ENCODE measurements at places on chromosomes 2 and 18.
A peak's percentile ranks its signal among the peaks of the same experiment; 100 is the strongest.

GRCh38 chr2:159064446-159065301 lies 96.2 kb downstream of the TANC1 start:
- H3K27me3 ChIP-seq, result no peaks in the 10 kb centered on the region
- no peak for DNase-seq
- H3K4me3 ChIP-seq, result no peak overlapping the region
- H3K4me1 ChIP-seq, result peaks cover 20% of the 10 kb centered on the region
- no peaks in the 10 kb centered on the region for H3K36me3 ChIP-seq
- no peak overlapping the region for H3K27ac ChIP-seq

GRCh38 chr2:9093324-9093723 lies 89.8 kb upstream of the MBOAT2 start:
- H3K27me3 ChIP-seq, result no peaks in the 10 kb centered on the region
- no peak overlapping the region for H3K4me3 ChIP-seq
- H3K36me3 ChIP-seq, result no peaks in the 10 kb centered on the region

DNA sequence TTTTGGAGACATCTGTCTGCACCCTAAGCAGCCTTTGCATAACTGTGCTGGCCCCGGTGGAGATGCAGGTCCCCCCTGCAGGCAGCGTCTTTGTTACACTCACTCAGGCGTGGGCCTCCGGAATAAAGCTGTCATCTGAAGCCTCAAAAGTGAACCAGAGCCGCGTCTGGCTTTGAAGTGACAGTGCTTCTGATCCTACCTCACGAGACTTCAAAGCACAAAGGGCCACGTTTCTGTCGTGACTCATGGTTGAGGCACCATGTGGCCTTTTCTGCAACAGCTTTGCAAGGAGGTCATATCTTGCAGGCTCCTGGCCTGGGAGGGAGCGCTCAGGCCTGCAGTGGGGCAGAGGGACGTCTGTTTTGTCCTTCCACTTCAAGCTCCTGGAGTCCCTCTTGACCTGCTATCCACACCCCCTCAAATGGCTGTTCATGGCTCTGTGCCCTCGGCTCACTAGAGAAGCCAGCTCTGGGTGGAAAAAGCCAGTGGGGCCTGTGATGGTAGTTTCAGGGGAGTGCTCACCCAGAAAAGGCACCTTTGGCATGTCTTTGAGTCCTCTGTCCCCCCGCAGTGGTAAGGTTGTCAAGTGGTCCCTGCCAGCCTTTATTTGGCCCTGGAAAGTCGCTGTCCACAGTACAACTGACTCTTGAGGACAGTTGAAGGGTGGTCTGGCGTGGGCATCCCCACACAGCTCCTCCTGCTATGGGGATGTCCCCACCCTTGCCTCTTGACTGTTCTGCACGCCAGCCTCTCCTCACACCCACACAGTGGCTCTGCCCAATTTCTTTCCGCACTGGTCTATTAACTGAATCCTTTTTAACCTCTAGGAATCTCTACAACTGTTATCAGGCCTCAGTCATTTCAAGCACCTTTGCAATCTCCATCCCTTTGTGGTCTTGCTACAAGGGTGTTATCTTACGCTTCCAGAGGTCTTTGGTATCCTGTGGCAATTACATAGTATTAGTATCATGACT lies 19.3 kb downstream of the GPR55 start:
- no peaks in the 10 kb centered on the region for H3K27me3 ChIP-seq
- H3K36me3 ChIP-seq, result no peaks in the 10 kb centered on the region
- no peak overlapping the region for H3K4me3 ChIP-seq
- H3K27ac ChIP-seq, result no peak overlapping the region

- H3K36me3 ChIP-seq, result no peaks in the 10 kb centered on the region
- H3K4me3 ChIP-seq, result no peak overlapping the region
These were observed 121.5 kb upstream of the NABP1 start for GRCh38 chr2:191556463-191556862.

- no peak overlapping the region for H3K4me3 ChIP-seq
- H3K36me3 ChIP-seq, result no peaks in the 10 kb centered on the region
- H3K27me3 ChIP-seq, result no peaks in the 10 kb centered on the region
- H3K4me1 ChIP-seq, result no peaks in the 10 kb centered on the region
- no peak for DNase-seq
These were observed 155.0 kb upstream of the SLC8A1 start for GRCh38 chr2:40606862-40607261.

DNA sequence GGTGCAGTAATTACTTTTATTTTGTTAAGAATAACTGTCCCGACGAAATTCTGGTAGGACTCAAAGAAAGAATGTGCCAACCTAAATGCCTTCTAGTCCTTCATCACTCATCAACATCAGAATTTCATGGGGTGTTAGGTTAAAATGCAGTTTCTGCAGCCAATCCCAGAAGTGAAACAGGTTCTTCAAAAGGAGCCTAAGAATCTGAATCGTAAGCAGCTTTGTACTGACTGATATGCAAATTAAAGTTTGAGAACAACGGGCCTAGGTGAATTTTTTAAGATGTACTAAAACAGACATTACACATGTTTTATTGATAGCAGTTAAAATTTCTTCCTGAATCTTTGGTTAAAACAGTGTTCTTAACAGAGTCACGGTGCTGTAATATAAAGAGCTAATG lies 140.3 kb upstream of the ZC3H15 start:
- H3K4me3 ChIP-seq, result no peak overlapping the region
- H3K4me1 ChIP-seq, result no peaks in the 10 kb centered on the region
- no peak overlapping the region for H3K27ac ChIP-seq
- no peak for DNase-seq
- peaks cover 3% of the 10 kb centered on the region for H3K36me3 ChIP-seq

- no peaks in the 10 kb centered on the region for H3K27me3 ChIP-seq
- no peak for DNase-seq
- H3K27ac ChIP-seq, result peak overlapping the region; percentile 19
- peaks cover 16% of the 10 kb centered on the region for H3K4me1 ChIP-seq
These were observed 103.8 kb downstream of the EPHA4 start for GRCh38 chr2:221468317-221468716.

- no peak for DNase-seq
- H3K27me3 ChIP-seq, result no peaks in the 10 kb centered on the region
- no peak overlapping the region for H3K4me3 ChIP-seq
- no peaks in the 10 kb centered on the region for H3K36me3 ChIP-seq
These were observed 7.3 kb upstream of the ZAP70 start for GRCh38 chr2:97706112-97706511.

- H3K4me3 ChIP-seq, result no peak overlapping the region
- DNase-seq, result no peak
- no peaks in the 10 kb centered on the region for H3K36me3 ChIP-seq
These were observed 13.8 kb downstream of the NRXN1 start for GRCh38 chr2:51018145-51018544.

- no peaks in the 10 kb centered on the region for H3K36me3 ChIP-seq
- H3K27me3 ChIP-seq, result no peaks in the 10 kb centered on the region
- no peaks in the 10 kb centered on the region for H3K4me1 ChIP-seq
- no peak overlapping the region for H3K4me3 ChIP-seq
- no peak for DNase-seq
- H3K27ac ChIP-seq, result no peak overlapping the region
These were observed 415.9 kb downstream of the NBAS start for GRCh38 chr2:15145046-15145817.

DNA sequence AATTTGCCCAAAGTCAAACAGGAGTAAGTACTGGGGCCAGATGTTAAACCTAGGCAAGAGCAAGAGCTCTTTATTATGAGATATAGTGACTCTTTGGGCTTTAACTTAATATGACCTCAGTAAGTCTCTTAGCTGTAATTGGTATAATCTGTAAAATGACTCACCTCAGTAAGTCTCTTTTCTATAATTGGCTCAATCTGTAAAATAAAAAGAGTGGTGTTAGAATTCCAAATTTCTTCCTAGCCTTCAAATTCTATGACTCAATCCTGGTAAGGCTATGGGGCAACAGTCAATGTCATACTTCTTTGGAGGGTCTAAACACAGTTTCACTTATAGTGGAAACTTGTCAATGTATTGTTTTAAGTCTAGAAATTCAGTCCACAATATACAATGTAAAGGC lies 1608.9 kb upstream of the PIK3C3 start:
- H3K36me3 ChIP-seq, result no peaks in the 10 kb centered on the region
- H3K4me3 ChIP-seq, result no peak overlapping the region
- H3K27me3 ChIP-seq, result no peaks in the 10 kb centered on the region
- no peak overlapping the region for H3K27ac ChIP-seq

DNA sequence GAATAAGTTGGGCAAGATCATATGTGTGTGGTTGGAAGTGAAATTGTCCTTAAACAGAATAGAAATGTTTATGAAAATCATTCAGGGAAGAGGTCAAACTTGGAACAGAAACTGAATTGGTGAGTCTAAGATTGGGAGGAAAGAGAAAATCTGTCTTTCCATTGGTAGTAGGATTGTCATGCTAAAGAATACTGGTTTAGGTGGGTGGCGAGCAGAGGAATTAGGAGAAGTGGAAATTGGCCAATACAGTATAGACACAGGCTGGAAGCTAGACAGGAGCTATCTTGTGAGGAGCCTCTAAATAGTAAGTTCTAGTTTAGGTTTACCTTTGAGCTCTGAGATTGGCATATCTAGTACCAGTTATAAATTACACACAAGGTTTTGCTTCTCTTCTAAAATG lies 80.9 kb upstream of the KYNU start:
- H3K4me3 ChIP-seq, result no peak overlapping the region
- H3K4me1 ChIP-seq, result no peaks in the 10 kb centered on the region
- DNase-seq, result no peak
- H3K27ac ChIP-seq, result no peak overlapping the region
- no peaks in the 10 kb centered on the region for H3K36me3 ChIP-seq
- no peaks in the 10 kb centered on the region for H3K27me3 ChIP-seq

DNA sequence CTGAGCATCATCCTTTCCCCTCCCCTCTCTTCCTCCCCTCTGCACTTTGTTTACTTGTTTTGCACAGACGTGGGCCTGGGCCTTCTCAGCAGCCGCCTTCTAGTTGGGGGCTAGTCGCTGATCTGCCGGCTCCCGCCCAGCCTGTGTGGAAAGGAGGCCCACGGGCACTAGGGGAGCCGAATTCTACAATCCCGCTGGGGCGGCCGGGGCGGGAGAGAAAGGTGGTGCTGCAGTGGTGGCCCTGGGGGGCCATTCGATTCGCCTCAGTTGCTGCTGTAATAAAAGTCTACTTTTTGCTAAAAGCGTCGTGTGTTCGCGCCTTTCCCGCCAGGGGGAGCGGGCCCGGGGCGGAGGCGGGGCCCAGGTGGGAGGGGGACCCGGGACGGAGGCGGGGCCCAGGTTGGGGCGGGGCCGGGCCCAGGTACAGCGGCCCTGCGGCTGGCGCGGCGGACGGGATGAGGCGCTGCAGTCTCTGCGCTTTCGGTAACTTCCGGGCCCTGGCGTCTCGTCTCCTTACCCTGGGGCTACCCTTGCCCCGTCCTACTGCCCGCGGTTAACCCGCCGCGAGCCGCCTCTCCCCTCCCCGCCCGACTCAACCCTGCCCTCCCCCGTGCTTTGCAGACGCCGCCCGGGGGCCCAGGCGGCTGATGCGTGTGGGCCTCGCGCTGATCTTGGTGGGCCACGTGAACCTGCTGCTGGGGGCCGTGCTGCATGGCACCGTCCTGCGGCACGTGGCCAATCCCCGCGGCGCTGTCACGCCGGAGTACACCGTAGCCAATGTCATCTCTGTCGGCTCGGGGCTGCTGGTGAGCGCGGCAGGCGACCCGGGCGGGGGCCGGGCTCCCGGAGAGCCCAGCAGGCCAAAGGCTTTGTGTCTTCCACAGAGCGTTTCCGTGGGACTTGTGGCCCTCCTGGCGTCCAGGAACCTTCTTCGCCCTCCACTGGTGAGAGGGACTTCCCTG lies at the start of gene KRTCAP3:
TSS of gene KRTCAP3 (plus strand) at position 424 of the 962 bp plus-strand sequence. CDS start at position 456, 32 bp downstream.
- H3K36me3 ChIP-seq, result peaks cover 61% of the 10 kb centered on the region
- DNase-seq, result no peak
- no peaks in the 10 kb centered on the region for H3K27me3 ChIP-seq
- peak within 1 kb of the TSS; percentile 67 for H3K27ac ChIP-seq

DNA sequence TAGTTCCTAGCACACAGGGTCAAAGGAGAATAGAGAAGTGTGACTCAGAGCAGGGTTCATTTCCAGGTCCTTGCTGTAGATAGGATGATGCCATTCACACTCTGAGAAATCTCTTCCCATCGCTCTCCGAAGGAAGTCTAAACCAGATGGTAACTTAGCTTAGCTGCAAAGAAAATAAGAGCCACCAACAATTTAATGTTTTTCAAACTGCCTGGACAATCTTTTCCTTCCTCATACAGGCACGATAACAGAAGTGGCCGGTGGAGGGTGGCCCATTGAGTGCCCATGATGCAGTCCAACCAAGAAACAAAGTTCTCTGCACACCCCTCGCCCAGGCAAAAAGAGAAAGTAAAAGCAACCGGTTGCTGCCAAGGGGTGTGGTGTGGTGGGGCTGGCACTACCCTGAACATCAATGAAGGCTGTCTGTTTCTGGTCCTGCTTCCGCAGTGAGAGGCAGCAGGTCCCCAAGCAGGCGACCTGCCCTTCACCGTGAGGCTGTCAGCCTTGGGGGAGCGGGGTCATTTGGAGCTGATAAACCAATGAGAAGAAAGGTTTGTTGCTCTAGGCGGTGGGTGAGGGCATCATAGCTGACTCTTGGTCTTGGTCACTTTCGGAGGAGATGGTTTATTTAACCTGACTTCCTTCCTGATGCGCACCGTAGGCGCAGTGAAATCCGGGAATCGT lies 105.6 kb upstream of the CD302 start:
- H3K27ac ChIP-seq, result peak overlapping the region; percentile 18
- H3K36me3 ChIP-seq, result no peaks in the 10 kb centered on the region
- peak overlapping the region; percentile 71 for H3K4me3 ChIP-seq
- no peaks in the 10 kb centered on the region for H3K27me3 ChIP-seq

GRCh38 chr2:100884145-100884621 lies 64.2 kb downstream of the NPAS2 start:
- no peak for DNase-seq
- H3K27ac ChIP-seq, result no peak overlapping the region
- H3K4me3 ChIP-seq, result no peak overlapping the region
- H3K27me3 ChIP-seq, result no peaks in the 10 kb centered on the region
- no peaks in the 10 kb centered on the region for H3K36me3 ChIP-seq

GRCh38 chr2:233116946-233117345 lies 56.8 kb downstream of the INPP5D start:
- no peaks in the 10 kb centered on the region for H3K4me1 ChIP-seq
- H3K36me3 ChIP-seq, result no peaks in the 10 kb centered on the region
- no peak for DNase-seq
- H3K27me3 ChIP-seq, result no peaks in the 10 kb centered on the region

- H3K27ac ChIP-seq, result no peak overlapping the region
- H3K36me3 ChIP-seq, result no peaks in the 10 kb centered on the region
- H3K27me3 ChIP-seq, result no peaks in the 10 kb centered on the region
These were observed 408.9 kb downstream of the PLCL1 start for GRCh38 chr2:198213253-198213652.

DNA sequence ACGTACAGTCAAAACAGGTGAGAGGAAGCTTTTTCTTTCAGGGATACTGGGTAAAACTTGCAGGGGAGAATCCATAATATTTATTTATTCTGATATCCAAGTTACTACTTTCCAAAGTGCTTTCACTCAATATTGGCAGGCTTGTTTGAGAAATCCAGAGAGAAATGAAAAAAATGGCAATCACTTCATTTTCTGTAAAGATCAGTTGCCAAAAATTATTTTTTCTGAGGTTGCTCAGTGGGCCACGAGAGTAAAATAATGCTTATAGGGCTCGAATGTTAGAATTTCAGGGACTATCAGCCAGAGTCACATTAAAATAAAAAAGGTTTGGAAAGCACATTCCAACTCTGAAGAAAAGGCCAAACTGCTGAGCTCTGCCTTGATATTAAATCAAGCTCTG lies 324.6 kb upstream of the RND3 start:
- DNase-seq, result no peak
- no peaks in the 10 kb centered on the region for H3K27me3 ChIP-seq
- H3K4me3 ChIP-seq, result no peak overlapping the region
- H3K27ac ChIP-seq, result no peak overlapping the region
- H3K4me1 ChIP-seq, result no peaks in the 10 kb centered on the region

- DNase-seq, result no peak
- H3K36me3 ChIP-seq, result no peaks in the 10 kb centered on the region
- no peak overlapping the region for H3K27ac ChIP-seq
- no peaks in the 10 kb centered on the region for H3K27me3 ChIP-seq
- no peaks in the 10 kb centered on the region for H3K4me1 ChIP-seq
These were observed 23.6 kb upstream of the LTBP1 start for GRCh38 chr2:32923109-32923508.

Measured in ascending aorta (tissue), 2 donors.